ENCODE measurements at places on chromosomes 1 and 21.

DNA sequence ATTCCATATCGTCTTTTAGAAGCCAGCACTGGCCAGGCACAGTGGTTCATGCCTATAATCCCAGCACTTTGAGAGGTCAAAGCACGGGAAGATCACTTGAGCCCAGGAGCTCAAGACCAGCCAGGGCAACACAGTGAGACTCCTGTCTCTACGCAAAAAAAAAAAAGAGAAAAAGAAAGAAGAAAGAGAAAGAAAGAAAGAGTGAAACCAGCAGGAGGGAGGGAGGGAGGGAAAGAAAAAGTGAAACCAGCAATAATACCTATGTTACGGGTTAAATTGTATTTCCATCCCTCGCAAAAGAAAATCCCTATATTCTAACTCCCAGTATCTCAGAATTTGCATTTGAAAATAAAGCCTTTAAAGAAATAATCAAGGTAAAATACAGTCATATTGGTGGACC lies 10.4 kb downstream of the COP1 start:
- no peak for DNase-seq

GRCh38 chr1:168913711-168914463 lies 184.9 kb upstream of the DPT start:
- DNase-seq = no peak

DNA sequence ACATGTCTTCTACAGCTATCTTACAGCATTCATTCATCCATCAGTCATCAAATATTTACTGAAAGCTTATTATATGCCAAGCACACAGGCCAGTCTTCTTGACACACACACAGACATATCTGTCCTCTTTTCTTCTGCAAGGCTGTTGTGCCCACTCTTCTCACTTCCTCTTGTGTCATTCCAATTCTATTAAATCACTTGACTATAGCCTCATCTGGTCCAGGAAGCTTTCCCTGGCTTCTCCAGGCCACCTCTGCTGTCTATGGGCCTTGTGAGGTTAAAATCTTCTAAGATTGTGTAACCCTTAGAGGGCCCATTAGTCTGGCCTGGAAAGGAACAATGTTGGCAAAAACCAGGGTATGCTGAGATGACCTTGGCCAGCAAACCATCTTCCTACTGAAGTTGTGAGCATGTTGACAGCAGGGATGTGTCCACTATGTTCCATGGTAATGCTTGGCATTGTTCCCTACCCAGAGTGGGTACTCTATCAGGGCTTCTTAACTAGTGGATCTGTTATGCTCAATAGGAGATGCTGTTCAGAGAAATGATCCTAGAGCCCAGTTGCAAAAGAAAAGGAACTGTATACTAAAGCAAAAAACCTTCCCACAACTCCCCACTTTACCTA lies 5.3 kb downstream of the TRAF3IP3 start:
- no peak for DNase-seq

GRCh38 chr1:178870944-178871343 lies at the start of gene ANGPTL1:
Gene ANGPTL1, minus strand, starts transcription at chr1:178871077. Its CDS starts 5,301 bp downstream, at chr1:178865776.
- no peak for DNase-seq

- DNase-seq = no peak
These were observed 663 bp upstream of the GBP6 start for GRCh38 chr1:89363196-89363595.

- DNase-seq = no peak
These were observed 68.4 kb downstream of the USP24 start for GRCh38 chr1:55146781-55147180.

DNA sequence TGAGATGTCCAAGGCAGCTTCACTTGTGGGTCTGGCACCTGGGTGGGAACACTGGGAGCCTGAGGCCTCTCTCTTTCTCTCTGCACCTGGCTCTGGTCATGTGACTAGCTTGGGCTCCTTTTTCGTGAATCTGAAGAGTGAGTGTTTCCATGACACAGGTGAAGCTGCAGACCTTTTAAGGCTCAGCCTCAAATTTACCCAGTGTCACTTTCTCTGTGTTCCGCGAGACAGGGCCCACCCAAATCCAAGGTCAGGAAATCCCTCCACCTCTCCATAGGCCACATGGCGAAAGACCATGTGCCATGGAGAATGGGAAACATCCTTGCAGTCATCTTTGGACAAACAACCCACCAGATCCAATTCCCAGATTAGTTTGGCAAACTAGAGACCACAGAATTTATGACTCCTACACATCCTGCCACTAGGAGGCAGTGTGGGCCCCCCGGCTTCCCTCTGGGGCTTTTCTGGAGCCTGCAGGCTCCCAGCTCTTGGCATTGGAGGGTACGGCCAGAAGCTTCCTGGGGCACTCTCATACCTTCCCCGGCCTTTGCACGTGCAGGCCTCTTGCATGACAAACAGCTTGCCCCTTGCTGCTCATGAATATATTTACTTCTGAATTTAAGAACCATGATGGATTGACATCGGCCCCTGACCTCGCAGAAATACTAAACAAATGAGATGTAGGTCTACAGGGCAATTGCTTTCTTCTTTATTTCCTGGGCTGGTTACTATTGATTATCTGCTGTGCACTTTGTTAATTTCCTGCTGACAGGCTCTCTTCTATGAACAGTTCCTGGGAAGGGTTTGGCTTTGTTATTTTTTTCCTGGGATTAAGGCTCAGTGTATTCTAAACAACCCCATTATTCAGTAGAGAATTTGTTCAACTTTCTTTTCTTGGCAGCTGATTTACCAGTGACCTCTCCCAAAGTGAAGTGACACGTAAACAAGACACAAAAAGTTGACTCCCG lies 180.7 kb downstream of the KAZN start:
- DNase-seq = no peak

- no peak for DNase-seq
These were observed 2.9 kb downstream of the EIF2D start for GRCh38 chr1:206609229-206609991.

DNA sequence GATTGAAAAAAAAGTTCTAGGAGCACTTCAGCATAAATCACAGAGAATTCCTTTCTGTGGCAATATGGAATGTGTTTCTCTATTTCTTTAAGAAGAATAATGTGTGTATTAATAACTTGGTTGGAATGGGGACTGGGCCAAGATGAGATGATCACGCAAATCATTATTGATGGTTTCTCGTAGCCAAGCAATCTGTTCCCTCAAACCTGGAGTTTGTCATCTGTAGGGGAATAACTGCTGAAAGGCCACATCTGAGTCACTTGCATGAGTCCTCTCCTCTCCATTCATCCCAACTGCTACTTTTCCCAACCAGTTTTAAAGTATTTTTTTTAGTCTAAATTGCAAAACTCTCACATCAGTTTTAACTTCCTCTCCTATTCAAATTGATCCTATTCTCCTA lies 480.4 kb downstream of the PLPP3 start:
- no peak for DNase-seq

- peak; percentile 92 for DNase-seq
These were observed 174.3 kb downstream of the LYPLAL1 start for GRCh38 chr1:219347921-219348391.

DNA sequence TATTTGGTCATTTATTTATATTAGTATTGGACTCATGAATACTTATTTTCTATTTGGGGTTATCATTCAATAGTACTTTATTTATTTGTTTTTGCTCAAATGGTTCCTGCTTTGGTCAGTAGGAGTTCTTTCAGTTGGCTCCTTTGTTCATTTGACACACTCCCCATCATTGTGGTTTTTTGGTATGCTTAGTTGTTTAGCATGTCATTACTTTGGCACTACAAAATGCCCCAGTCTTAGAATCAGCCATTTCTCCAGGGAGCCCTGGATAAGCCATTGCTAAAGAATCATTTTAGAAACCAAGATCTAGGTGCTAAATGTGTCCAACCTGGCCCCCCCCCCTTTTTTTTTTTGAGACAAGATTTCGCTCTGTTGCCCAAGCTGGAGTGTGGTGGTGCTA lies 61.7 kb upstream of the MRPS6 start:
- no peak for DNase-seq

DNA sequence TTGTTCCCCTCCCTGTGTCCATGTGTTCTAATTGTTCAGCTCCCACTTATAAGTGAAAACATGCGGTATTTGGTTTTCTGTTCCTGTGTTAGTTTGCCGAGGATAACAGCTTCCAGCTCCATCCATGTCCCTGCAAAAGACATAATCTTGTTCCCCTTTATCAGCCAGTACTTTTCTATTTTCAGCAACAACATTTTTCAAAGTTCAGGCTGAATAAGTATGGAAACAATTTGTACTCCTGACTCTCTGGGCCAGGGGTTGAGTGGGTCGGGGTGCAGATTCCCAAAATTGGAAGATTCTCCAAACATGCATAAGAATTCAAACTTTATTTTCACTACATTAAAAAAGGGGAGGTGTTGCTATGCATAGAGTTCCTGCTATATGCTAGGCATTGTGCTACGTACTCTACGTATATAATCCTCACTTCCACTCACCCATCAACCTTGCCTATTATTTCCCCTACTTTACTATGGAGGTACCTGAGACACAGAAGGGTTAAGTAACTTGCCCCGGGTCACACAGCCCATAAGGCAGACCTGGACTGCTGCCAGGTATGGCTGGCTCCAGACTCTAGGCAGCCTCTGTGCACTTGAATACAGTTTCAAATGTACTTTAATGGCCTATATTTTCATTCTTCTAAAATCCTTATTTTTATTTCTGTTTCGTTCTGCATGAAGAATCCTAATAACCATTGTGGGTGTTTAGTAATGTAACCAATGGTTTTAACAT lies 117.1 kb upstream of the C8B start:
- no peak for DNase-seq

GRCh38 chr1:229093609-229094336 lies 177.1 kb upstream of the RAB4A start:
- no peak for DNase-seq

- DNase-seq = no peak
These were observed 45.0 kb downstream of the LRRN2 start for GRCh38 chr1:204640578-204640977.

DNA sequence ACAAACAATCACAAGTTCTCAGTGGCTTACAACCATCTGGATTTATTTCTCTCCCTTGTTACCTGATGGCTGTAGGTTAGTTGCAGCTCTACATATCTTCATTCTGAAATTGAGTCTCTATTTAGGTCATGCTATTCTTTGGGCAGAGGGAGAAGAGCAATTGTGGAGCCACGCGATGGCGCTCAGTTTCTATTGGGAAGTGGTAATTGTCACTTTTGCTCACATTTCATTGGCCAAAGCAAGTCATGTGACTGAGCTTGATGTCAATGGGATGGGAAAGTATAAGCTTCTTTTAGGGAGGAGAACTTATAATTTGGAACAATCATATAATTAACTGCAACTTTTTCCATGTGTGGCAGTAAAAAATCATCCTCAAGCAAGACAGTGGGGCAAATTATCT lies 166.5 kb downstream of the LMO4 start:
- DNase-seq = no peak

- no peak for DNase-seq
These were observed 45.1 kb downstream of the CAPN8 start for GRCh38 chr1:223620297-223620897.

DNA sequence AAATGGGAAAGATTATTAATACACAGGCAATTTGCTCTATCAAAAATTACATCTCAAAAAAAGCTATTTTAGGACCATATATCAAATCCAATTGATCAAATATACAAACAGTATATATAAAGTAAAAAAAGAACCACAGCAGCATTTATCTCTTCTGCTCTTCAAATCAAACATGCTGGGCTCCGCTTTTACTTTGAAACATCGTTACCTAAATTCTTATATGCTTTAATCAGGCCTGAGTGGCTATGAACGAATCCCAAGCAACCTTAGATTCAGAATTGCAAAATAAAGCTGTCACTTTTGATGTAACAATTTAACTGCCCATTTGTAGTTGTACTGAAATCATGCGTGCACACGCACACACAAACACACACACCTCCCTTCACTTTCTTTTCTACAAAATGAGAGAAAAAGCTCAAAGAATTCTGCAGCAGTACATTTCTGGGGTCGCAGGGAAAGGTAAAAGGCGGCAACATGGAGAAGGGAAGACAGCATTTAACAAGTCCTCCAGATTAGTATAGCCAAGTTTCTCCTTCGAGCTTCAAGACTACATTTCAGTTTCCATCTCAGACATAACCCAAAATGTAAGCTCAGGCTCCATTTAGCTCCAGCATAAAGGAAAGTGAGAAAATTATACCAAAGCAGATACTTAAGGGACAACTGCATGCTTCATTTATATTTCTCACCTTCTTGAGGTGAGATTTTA lies 92.2 kb upstream of the TTC39A start:
- DNase-seq = no peak

- no peak for DNase-seq
These were observed 50.2 kb upstream of the USP25 start for GRCh38 chr21:15679630-15680029.

DNA sequence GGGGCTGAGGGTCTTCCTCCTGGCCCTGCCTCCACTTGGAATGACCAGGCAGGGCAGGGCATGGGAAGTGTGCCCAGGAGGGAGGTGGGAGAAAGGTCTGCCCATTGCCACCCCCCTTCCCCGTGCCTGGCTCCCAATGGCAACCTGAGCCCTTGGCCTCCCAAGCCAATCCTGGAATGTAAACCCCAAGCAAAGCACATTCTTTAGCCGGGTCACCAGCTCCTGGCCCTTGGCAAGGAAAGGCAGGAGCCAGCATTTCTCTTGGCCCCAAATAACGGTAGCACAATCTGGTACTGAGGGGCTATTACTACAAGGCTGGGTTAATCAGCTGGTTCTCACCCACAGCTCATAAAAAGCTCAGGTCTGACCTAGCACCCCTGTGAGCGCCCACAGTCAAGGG lies 6.9 kb upstream of the NUAK2 start:
- no peak for DNase-seq

GRCh38 chr1:201171063-201172036 lies 17.1 kb upstream of the TMEM9 start:
- DNase-seq = no peak

DNA sequence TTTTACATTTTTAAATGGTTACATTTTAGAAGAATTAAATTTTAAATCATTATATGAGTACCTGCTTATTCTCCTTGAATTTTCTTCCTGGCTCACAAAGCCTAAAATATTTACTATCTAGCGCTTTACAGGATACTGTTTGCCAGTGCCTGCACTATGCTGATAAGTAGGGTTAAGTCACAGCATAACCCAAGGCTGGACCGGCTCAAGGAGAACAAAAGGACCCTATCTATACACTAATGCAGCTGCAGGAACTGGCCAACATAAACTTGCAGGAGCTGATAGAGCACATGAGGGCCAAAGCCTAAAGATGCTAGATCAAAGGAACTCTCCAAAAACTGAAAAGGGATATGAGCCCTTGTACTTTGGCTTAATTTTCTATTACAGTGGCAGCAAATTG lies 1086.9 kb upstream of the TMPRSS15 start:
- no peak for DNase-seq

GRCh38 chr1:40371707-40372258 lies 1.7 kb upstream of the SMAP2 start:
- no peak for DNase-seq
